T-helper 1 cell (primary cell): ENCODE measurements at places on chromosomes 1 and 21.

DNA sequence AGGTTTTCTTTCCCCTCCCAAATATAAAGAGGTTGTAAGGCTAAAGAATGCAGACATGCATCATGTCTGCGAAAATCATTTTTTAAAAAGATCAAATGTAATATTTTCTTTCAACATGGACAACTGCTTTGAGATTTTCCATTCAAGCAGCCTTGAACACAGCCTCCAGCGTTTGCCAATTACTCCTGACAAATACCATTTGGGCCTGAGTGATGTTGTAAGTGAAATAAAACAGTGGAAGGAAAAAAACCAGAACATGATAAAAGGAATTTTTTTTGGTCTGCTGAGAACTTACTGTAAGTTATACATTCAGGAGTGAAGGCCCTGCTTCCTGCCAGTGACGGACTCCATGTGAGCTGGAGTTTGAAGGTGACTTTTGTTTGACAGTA is 37.2 kb downstream of the SETD4 start:
- no peak for DNase-seq

DNA sequence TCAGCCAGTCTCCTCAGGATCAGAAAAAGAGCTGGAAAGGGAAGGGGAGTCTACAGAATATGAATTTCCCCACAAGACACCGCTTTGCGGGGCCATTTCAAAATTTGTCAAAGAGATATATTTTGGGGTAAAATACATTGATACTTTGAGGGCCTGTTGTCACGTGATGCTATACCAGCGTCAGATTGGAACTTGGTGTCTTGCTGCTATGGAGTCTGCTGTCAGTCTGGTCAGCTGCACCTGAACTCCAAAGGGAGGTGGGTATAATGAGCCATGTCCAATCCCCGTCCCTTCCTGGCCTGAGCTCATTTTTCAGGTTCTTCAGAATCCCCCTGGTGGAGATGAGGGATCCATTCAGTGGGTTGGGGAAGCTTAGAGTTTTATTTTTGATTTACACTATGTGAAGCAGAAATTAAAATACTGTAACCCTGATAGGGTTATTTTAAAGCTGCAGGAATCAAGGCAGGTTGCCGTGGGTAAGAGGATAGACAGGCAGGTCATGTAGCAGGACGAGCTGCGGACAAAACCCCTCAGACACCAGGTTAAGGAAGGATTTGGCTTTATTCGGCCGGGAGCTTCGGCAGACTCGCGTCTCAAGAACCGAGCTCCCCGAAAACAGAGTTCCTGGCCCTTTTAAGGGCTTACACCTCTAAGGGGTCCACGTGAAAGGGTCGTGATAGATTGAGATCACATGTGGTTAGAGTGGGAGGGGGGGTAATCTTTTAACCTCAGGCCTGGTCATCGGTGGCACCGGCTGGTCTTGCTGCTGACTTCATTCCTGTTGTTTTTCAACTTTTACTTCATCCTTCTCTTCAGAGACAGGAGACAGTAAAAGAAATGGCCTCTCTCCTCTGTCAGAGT is 2.2 kb upstream of the POFUT2 start:
- no peak for DNase-seq

DNA sequence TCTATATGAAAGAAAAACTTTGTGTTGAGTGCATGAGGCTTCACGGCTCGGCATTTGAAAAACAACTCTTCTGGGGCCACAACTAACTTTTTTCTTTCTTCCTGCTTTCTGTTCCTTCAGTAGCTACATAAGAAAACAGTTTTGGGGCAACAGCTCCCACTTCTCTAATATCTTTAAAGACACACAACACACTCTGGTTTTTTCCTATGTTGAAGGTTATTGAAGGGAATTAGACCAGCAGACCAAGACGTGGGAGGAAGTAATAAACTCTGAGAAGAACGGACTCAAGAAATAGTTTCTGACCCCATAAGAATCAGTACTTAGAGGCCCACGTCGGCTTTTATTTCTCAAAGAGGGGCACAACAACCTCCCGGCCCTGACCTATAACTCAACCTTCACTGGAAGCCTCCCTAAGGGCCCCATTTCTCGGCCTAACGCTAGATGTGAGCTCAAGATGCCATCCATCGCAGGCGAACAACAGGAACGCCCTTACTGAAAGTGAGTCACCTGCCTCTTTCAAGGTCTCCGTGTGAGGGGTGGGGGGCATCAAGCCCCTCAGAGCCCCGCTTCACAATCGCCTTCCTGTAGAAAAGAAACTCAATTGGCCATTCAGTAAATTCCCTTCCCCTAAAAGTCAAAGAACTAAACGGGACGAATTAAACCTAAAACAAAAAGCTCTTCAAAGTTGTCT is 844 bp downstream of the ZMYM6 start:
- DNase-seq: no peak

- DNase-seq: no peak
Measured at GRCh38 chr21:36323032-36323431, 3.0 kb downstream of the MORC3 start.

- no peak for DNase-seq
Measured at GRCh38 chr1:76018045-76018444, 56.5 kb upstream of the ST6GALNAC3 start.

- no peak for DNase-seq
Measured at GRCh38 chr1:210262897-210263272, 30.3 kb downstream of the SERTAD4 start.

DNA sequence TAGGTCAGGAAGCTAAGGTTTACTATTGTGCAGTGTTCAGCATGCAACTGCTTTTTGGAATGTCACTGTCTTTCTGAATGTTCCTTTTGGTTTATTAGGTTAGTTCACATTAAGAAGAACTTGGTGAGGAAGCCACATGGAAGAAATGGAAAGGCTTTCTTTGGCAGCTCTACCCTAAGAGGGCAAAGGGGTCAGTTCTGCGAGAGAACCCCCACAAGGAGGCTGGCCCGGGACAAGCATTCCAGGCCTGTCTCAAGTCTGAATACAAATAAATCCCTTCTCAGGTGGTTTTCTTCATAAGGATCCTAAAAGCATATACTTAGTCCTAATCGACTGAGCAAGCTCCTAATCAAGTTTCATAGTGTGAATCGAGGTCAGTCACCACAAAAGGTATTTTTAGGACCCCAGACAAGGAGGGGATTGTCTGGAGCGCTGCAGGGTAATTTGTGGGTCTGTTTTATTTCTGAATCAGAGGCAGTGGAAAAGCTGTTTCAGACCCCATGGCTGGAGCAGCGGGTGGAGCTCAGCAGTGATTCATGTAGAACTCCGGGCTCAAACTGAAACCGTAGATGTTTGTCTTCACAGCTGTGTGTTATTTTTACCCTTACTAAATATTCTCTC is 63.3 kb downstream of the ERG start:
- no peak for DNase-seq

- DNase-seq: no peak
Measured at GRCh38 chr1:112687361-112687760, 12.9 kb downstream of the MOV10 start.

GRCh38 chr1:161885759-161886158 is 119.6 kb downstream of the ATF6 start:
- DNase-seq: no peak

GRCh38 chr21:35585878-35586277 is 474.4 kb downstream of the SETD4 start:
- DNase-seq: no peak

DNA sequence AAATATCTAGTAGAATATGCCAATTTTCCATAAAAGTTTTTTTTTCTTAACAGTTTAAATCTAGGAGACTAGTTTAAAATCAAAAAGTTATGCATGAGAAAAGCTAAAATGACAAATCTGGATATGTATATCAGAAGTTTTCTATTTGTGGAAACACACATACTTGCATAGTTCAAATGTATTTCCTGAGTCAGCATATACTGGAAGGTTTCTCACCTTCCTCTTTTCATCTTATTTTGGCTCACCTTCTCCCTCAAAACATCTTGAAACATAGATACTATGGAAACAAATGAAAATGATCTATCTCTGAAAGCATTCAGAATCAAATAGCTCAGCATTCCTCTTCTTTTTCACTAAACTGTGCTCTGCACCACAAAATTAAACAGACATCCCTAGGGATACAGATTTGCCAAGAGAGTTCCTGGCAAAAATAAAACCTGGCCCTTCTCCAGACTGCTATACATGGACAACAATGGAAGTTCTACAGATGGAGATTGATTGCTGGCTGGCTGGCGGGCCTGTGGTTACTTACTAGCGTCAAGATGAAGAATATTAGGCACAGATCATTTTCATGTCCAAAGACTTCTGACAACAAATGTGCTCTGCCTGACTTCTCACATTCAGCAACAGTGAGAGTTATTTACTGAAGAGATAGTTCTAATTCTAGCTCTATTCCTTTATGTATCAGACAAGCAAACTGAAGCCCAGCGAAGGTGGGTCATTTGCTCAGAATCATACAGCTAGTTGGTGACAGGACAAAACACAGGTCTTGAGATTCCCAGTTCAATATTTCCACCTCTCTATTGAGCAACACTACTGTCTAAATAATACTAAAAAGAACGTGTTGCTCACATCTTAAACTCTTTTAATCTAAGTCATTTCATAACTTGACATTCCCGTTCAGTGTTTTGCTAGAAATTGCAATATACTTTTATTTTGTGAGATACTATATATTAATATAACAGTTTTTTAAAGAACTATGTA is 26.6 kb downstream of the DIPK1A start:
- no peak for DNase-seq

DNA sequence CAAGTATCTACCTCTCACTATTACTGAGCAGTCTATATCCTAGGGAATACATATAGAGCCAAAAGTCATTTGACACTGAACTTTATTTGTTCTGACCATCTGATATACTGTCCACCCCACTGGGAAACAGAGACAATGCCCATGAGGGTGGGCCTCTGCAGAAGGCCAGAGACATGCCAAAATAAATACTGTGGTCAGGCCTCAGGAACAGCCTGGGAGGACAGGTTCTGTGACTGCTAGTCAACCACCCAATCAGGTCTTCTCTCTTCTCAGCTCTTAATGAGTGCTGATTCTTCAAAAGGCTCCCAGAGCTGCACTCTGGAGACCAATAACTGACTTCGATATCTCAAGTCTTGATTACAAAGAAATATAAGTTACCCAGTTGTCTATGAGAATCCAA is 5.5 kb upstream of the ANKRD35 start:
- no peak for DNase-seq

DNA sequence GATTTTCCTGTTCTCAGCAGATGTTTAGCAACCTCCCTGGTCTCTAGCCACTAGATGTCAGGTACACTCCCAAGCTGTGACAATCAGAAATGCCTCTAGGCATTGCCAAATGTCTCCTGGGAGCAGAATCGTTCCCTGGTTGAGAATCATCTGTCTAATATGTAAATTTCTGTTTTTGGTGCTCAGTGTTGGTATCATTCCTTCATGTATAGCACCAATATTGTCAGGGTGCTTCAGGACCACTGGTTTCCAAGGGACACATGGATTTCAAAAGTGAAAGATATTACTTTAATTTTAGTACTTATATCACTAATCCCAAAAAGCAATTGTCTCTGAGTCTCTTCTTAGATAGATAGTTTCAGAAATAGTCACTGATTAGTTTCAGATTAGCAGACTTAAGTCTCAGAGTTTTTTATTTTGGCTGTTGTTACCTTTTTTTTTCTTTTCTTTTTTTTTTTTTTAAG is 160.1 kb downstream of the PTPRC start:
- no peak for DNase-seq

- no peak for DNase-seq
Measured at GRCh38 chr1:182666706-182667105, 17.7 kb downstream of the RGS8 start.

- no peak for DNase-seq
Measured at GRCh38 chr1:2834741-2835564, 33.5 kb upstream of the TTC34 start.

DNA sequence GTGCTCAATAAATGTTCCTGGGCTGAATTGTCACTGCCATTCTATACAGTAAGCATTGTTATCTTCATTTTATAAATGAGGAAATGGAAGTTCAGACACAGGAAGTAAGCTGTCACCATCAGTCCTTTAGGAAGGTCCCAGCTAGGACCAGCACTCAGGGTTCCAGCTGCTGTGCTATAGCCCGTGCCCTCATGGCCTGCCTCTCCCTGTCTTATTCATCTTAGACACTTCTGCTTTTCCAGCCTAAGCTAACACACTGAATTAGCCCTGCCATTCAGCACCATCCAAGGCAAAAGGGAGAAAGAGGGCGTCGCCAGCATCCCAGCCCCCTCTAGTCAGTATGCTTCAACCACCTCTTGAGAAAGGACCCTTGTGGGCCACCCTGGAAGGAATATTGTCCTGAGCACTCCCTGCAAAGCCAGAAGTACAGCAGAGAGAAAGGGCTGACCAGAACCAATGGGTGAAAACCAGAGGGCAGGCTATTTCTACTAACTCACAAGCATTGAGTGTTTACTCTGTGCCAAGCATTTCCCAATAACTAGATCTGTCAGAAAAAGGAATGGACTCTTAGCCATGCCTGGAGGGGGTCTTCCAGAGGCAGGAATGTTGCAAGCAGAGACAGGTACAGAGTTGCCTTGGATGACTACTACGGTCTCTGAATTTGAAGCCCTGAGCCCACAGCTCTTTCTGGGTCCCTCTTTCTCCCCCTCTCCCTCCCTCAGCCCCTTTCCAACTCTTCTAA is 77.9 kb upstream of the NFIA start:
- DNase-seq: no peak

GRCh38 chr21:37932936-37933335 is 16.7 kb upstream of the KCNJ6 start:
- no peak for DNase-seq

DNA sequence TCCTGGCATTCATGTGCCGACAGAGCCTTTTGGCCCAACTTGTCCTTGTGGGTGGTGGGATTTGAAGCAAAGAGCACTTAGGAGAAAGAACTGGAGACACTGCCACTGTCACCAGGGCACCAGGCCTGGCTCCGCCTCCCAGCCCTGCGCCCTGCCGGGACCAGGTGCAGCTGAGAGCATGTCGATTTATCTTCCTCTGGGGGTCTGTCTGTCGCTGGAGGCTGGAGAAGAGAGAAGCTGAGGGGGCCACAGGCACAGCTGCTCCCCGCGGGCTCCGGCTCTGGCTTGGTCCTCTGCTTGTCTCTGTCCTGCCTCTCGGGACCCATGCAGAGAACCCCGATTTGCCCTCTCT is 28.2 kb downstream of the PCNT start:
- no peak for DNase-seq

DNA sequence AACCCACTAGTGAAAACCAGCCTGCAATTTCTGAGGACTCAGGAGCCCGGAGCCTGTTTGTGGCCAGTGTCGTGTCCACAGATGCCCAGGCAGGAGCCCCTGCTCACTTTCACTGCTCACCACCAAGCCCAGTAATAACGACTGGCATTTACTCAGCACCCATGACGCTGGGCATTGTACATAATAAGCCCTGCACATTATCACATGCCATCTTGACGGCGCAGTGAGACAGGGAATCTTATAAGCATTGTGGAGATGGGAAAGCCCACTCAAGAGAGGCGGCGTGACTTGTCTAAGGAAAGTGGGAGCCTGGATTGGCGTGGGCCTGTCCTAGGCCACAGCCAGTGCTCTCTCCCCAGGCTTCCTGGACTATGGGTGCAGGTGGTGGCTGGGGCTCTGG is 28.8 kb upstream of the PEF1 start:
- no peak for DNase-seq
